ENCODE measurements at places on chromosomes 1 and 21.

DNA sequence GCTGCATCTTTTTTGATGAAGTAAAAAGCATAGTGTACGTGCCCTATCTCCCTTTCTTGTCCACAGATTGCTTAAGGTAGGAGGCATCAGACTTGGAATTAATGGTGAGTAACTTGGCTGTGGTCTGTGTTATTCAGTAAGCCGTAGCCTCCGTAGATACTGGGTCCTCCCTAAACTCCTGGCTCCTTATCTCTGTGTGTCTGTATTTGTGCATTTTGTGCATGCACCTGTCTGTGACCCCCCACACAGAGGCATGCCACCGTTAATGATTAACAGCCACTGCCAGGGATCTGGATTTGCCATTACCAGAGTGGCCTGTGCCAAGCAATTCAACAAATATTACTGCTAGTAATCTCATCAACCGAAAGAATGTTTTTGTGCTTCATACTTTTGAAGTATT, 31.9 kb downstream of the MAP3K21 start:
- no peaks in the 10 kb centered on the region for H3K36me3 ChIP-seq
- DNase-seq = no peak
- peaks cover 4% of the 10 kb centered on the region for H3K27me3 ChIP-seq
- H3K27ac ChIP-seq = no peak overlapping the region
- H3K4me3 ChIP-seq = no peak overlapping the region
- peaks cover 3% of the 10 kb centered on the region for H3K4me1 ChIP-seq

DNA sequence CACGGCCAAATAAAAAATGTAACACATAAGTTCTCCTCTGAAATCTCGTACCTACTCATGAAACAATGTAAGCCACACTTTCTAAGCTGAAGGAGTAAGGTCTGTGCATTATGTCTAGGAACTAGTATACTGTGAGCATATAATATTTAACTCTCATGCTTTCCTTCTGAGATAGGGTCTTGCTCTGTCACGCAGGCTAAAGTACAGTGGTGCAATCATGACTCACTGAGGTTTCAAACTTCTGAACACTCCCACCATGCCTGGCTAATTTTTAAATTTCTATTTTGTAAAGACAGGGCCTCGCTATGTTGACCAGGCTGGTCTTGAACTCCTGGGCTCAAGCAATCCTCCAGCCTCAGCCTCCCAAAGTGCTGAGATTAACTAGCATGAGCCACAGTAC, 71.3 kb downstream of the AHCTF1 start:
- no peak overlapping the region for H3K4me3 ChIP-seq
- no peak for DNase-seq
- no peak overlapping the region for H3K27ac ChIP-seq

DNA sequence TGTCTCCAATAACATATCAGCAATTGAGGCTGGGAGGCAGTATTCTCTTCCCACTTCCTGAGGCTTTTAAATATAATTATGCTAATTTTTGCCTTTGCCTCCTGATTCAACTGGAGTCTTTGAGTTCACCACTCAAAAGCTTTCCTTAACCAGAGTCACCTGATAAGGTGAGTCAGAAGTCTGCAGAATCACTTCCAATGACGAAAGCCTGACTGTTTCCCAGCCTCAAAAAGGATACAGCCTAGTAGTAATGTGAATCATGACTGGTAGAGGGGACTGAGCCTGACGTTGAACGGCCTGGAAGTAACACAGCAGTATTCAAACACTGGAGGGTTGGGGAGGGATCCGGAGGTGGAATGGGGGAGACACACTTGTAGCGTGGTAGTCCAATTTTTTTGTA, 10.4 kb upstream of the MRPL9 start:
- H3K27me3 ChIP-seq = no peaks in the 10 kb centered on the region
- H3K4me3 ChIP-seq = no peak overlapping the region
- no peaks in the 10 kb centered on the region for H3K4me1 ChIP-seq
- no peak for DNase-seq
- peaks cover 12% of the 10 kb centered on the region for H3K36me3 ChIP-seq

DNA sequence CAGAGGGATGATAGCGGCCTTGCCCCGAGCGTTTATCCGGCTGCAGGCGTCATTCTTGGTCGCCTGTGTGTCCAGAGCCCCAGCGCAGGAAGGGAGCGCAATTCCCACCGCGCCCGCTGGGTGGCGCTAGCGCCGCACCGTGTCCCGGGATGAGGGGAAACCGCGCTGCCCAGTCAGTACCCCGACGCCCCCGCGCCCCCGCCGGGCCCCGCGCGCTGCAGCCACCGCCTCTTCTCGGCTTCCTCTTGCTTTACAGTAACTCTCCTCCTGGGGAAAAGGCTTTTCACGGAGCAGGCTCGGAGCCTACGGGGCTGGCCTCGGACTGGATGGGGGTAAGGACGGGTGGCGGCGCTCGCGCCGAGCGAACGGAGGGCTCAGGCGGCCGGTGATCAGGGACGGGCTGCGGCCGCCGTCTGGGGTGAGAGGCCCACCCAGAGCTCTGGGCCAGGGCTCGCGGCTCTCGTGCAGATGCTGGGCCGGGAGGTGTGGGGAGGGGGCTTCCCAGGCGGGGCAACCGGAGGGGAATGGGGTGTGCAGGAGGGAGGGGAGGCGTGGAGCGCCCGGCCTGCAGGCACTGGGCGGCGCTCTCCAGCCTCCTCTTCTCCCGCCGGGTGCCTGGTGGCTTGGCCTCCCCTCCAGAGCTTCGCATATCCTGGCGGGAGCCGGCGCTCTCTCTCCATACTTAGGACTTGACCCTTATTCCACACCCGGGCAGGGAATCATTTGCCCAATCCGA, 29.8 kb downstream of the TEX35 start:
- peak overlapping the region; percentile 92 for H3K27ac ChIP-seq
- H3K4me1 ChIP-seq = peaks cover 32% of the 10 kb centered on the region
- peak overlapping the region; percentile 81 for H3K4me3 ChIP-seq
- DNase-seq = peak; percentile 79

DNA sequence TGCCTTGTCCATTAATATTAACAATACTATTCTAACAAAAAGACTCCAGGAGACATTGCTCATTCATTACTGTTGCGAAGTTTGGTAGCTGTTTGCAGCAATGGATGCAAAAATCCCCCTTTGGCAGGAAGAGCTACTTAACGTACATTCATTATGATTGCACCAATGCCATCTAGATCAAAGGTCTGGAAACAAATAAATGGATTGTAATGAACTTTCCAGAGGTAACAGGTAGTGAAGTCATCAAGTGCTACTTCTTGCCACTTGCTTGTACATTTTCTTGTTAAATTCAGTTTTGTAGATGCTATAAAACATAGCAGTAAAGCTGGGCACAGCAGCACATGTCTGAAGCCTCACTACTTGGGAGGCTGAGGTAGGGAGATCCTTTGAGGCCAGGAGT, 93.9 kb downstream of the DDAH1 start:
- no peaks in the 10 kb centered on the region for H3K36me3 ChIP-seq
- H3K27me3 ChIP-seq = no peaks in the 10 kb centered on the region
- H3K4me1 ChIP-seq = no peaks in the 10 kb centered on the region

DNA sequence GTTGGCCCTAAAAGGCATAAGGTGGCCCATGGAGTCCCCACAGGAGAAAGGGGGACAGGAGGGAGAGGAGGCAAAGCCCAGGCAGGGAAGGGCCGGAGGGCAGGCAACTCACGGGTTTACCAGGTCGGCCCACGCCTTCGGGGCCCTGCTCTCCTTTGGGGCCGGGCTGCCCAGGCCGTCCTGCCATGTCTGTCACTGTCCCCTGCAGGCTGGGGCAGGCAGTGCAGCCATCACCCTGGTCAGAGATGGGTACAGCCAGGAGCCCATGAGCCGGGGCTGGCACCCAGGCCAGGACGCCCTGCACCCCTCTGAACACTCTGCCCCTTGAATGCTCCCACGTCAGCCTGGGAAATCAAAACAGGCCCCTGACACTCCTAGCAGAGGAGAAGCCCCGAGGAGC, 19.8 kb downstream of the COL16A1 start:
- H3K27ac ChIP-seq = no peak overlapping the region
- no peaks in the 10 kb centered on the region for H3K27me3 ChIP-seq
- H3K4me1 ChIP-seq = peaks cover 12% of the 10 kb centered on the region

DNA sequence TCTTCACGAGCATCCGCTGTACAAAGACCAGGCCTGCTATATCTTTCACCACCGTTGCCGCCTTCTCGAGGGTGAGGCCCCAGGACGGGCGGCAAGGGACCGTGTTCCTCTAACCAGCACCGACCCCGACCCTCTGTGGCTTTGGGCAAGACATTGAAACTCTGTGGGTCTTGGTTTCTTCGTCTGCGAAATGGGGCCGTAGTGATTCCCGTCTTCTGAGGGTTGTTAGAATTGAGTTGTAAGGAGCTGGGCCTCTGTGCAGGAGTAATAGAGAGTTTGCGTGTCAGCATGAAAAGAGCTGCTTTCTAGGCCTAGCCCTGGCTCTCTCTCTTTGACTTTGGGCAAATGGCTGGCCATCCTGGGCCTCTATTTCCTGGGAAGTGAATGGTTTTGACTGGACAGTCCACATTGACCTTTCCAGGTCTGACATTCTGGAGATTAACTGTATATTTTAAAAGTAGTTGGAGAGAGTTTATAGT, 591 bp downstream of the MRPL37 start:
- H3K27me3 ChIP-seq = no peaks in the 10 kb centered on the region
- peaks cover 12% of the 10 kb centered on the region for H3K36me3 ChIP-seq
- H3K4me3 ChIP-seq = peak overlapping the region; percentile 88
- H3K4me1 ChIP-seq = peaks cover 11% of the 10 kb centered on the region
- no peak for DNase-seq
- H3K27ac ChIP-seq = peak overlapping the region; percentile 15

DNA sequence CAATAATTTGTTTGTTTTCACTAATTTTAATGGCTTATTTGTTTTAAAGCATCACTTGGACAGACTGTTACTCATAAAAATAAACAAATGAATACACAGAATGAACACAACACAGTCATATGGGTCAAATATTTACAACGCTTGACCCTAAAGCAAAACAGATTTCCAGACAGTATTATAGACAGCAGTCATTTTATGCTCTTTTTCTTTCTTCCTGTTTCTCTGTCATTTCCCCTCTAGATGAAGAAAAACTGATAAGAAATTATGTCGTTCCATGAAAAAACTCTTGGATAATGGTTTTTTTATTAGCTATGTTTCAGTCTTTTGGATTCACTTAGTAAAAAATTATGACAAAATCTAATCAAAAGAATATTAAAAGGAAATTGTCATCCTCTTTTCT, 297.3 kb upstream of the NEGR1 start:
- H3K27me3 ChIP-seq = no peaks in the 10 kb centered on the region
- H3K27ac ChIP-seq = no peak overlapping the region
- H3K4me1 ChIP-seq = no peaks in the 10 kb centered on the region
- H3K36me3 ChIP-seq = no peaks in the 10 kb centered on the region

All from spinal cord (tissue), 10 donors.